ENCODE measurements at places on chromosomes 2 and 18.

DNA sequence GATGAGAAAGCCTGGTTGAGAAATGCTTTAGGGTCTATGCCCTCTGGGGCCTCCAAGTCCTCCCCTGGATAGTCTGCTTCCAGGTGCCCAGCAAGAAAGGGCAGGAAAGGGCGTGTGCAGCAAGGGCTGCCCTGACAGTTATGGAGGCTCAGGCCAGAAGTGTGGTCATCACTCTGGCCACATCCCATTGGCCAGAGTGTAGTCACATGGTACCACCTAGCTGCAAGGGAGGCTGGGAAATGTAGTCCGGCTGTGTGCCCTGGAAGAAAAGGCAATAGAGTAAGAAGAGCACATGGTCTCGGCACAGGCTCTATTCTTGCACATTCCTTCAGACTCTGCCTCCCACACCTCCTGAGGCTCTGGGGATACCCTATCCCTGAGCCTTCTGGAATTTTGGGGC lies 35.7 kb downstream of the ODC1 start:
- DNase-seq, result no peak

DNA sequence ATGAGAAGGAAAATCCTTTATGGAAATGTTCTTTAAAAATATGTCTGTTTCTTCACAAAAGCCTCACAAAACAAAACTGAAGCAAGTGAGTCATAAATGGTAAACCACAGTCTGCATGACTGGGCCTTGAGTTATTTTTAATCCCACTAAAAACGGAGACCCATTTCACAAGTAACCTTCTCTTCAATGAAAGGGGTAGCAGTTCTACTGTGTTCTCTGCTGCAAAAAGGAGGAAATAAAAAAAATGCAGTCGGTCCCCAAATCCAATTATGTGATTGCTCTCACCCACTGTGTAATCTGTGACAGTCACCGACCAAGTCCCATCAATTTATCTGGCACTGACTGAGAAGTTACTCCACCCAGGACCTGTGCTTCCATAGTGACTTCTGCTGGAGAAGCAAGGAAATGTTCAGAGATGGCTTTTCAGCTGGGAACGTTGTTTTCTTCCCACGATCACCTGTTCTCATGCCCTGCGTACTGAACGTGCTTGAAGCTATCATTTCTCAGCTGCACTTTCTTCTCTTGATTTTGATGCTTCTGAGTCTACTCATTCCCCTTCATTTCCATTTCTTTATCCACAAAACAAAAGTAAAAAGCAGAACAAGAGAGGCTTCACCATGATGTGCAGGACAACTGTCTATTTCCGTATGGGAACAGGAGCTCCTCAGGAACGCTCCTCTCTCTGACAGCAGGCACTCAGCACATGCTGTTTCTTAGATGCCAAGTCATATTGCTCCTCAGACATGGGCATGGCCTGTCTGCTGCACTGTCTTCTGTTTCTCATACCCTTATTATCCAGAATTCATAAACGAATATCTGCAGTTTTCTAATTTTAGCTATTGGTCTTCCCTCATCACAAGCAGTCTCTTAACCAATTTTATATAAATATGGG lies 80.0 kb upstream of the TMEM200C start:
- no peak for DNase-seq

- DNase-seq, result no peak
Measured at GRCh38 chr18:2281523-2282199, 289.6 kb downstream of the METTL4 start.

DNA sequence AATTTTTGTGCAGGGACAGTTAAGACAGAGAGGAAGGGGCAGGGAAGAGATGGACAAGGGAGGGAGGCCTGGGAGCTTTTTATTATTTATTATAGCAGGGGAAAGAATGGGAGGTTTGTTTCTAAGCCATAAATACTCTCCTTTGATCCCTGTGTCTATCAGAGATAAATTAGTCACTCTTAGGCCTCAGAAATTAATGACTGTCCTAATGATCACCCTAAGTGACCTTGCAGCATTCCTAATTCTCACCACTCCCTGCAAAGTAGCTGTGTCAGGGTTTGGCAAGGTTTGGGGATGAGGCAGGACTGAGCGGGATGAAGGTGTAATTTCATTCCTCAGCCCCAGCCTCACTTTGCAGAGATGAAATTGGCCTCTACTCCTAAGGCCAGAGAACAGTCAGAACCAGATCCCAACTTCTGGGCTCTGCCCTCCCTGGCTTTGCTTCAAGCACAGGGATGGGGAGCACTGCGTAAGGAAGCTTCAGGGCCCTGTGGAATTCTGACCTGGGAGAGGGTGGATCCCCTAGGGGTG lies 95.0 kb downstream of the TMEM17 start:
- no peak for DNase-seq

DNA sequence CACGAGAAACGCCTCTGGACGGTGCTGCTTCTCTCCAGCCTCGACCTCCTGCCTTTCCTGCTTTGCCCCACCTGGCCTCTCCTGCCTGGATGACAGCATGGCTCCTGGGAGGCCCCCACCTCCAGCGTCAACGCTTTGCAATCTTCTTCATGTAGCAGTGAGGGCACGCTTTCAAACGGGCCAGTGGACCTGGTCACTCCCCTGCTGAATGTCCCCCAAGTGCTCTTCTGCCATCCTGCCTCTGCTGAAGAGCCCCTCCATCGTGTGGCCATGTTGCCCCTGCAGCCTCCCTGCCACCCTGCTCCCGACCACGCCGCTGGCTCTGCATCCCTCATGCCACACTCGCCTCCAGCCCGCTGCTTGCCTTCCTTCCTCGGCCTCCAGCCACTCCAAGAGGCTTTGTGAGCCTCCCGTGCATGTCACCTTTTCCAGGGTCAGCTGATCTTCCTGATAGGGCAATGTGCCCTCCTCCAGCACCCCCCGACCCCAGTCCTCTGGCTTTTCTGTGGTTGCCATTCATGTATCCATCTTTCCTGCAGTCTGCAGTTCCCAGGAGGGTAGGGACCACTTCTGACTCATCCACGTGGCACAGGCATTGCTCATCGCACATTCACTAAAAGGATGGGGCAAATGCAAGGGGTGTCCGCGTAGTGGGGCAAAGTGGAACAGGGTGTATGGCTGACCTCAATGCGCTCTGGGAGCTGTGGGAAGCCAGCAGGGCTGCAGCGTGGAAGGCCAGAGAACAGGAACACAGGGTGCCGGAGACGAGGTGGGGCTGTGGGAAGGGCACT lies 268.8 kb downstream of the TWIST2 start:
- DNase-seq, result no peak

DNA sequence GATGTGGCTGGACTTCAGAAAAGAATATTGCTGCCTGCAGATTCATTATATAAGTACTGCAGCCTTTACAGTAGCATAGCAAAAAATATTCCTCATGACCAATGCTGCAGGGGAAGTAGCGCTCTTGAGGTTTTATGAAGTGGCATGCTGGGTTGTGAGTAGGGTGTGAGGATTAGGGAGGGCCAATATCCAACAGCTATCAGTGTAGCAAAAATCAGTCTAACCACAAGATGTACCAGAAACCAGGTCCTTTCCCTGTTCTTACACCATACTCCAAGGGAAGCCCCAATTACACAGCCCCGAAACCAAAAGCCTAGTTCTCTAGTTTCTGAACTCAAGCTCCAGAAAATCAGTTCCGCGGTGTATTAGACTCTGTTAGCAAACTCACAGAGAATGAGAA lies 1082.2 kb upstream of the DDX18 start:
- DNase-seq, result no peak

DNA sequence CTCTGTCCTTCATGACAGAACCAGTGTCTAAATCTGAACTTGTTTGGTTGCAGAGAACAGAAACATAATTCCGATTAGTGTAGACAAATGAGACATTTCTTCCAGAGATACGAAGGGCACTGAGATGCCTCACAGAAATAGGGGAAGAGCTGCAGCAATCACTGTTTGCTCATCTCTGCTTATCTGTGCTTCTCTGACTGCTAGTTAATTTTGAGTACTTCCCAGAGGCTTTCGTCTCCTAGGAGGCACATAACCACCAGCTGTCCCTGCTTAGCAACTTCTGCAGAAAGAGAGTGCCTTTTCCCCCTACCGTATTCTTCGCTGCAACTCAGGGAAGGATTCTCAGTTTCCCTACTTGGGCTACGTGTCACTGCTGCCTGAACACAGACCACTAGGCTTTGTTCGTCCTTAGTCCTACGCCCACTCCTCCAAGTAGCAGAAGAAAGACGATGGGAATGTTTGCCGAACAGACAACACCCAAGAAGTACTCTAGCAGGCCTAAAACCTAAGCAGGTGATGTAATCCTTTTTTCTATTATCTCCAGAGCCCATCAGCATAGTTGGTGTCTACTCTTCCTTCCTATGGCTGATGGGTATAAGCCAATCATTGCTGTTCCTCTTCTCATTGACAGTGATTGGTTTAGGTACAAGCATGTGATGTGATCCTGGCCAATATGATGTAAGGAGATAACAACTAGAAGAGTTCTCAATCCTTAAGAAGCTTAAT lies 63.6 kb downstream of the TNP1 start:
- no peak for DNase-seq
